Kidney epithelial cell (primary cell): ENCODE measurements at places on chromosomes 12 and 14. TPM values are rescaled to one million over a fixed set of nuclear protein-coding genes. Genes with fewer than 3 reads are reported as not detected.

Gene GPR68
- total RNA-seq, result 3.4 and 4.7 TPM in 2 replicates

Gene DHRS2
- 3.6 and 5.8 TPM in 2 replicates for total RNA-seq

Gene ARHGAP9
- total RNA-seq, result 1.1 and 2.9 TPM in 2 replicates

Gene PAWR
- total RNA-seq, result 92.0 and 98.3 TPM in 2 replicates

GRCh38 chr12:17949558-17950141, 140.3 kb downstream of the RERGL start:
- no peak for DNase-seq

DNA sequence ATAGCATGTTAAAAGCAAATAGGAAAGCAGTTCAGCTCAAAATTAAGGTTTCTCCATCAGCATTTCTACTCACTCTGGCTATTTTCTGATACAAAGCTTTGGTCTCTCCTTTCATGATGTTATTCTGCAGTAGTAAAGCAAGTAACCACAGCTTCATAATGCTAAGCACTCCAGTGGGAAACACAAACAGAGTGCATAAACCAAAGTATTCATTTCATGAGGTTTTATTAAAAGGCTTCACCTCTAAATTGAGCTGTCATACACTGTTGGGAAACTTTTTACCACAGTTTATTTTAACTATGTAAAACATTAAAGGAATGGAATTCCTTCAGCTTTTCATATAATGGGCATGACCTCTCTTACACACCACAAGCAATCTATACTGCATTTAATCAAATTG, 157.9 kb upstream of the LMO3 start:
- no peak for DNase-seq

Gene OLR1
- total RNA-seq, result not detected in 2 replicates

DNA sequence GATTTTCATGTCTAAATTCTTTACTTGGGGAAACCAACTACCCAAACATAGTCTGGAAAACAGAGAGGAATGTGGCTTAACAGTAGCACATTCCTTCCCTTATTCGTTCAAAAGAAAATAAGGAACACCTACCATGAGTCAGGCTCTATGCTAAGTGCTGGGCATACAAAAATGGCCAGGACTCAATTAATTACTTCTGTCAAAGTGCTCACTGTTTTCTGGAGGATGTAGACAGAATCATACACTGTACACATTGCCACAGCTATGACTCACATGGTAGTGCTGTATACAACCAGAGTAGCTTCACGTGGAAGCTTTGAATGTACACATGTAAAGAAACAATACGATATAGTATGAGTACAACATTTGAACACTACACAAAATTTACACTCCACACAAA, 50.1 kb downstream of the SLC25A21 start:
- DNase-seq, result peak; percentile 76

GRCh38 chr12:115518-115917, 49.0 kb downstream of the IQSEC3 start:
- no peak for DNase-seq

DNA sequence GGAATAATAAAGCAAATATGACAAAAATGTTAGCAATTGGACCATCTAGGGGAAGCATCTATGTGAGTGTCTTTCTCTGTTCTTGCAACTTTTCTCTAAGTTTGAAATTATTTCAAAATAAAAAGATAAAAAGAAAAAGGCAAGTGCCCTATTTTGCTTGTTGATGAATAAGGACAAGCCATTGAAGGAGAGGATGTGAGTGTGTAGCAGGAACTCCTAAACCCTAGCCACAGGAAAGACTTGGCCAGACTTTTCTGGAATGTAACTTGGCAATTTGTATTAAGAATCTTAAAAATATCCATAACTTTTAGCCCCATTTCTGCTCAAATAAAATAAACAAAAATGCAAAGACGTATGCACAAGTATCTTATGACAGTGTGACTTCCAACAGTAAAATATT, 279.4 kb downstream of the CACNA1C start:
- DNase-seq, result no peak

Gene RASAL1
- 1.1 and 1.8 TPM in 2 replicates for total RNA-seq

Gene CMA1
- not detected in 2 replicates for total RNA-seq
